Peyer's patch (tissue), 4 donors: ENCODE measurements at places on chromosomes 1 and 21. TPM values are rescaled to one million over a fixed set of nuclear protein-coding genes. Genes with fewer than 3 reads are reported as not detected.

Gene CERS2
- 48.7 TPM for total RNA-seq

Gene TMEM269
- total RNA-seq, result not detected

Gene TACSTD2
- total RNA-seq, result not detected

Gene A3GALT2
- not detected for total RNA-seq

Gene TRPM2
- total RNA-seq, result 1.1 TPM

Gene SLC37A1
- 197 TPM for total RNA-seq

Gene RAB42
- 1.8 TPM for total RNA-seq

Gene RBP7
- not detected for total RNA-seq

Gene HDGF
- 309 TPM for total RNA-seq

Gene CRP
- not detected for total RNA-seq

Gene C1QTNF12
- total RNA-seq, result 44.2 TPM

Gene EPHA10
- total RNA-seq, result 52.9 TPM

Gene FCRL4
- total RNA-seq, result not detected

Gene MCOLN2
- total RNA-seq, result 1.7 TPM

Gene TTC22
- total RNA-seq, result 136 TPM

Gene ANKRD13C
- 23.5 TPM for total RNA-seq

Gene NEGR1
- total RNA-seq, result 4.7 TPM

Gene ADAM30
- not detected for total RNA-seq

Gene MTMR11
- 203 TPM for total RNA-seq

Gene AQP10
- total RNA-seq, result 0.85 TPM

Gene PLCH2
- 2.5 TPM for total RNA-seq

Gene SSX2IP
- total RNA-seq, result 12.3 TPM
